Esophagus (tissue), 2 donors: ENCODE measurements at places on chromosomes 5 and 9. TPM values are rescaled to one million over a fixed set of nuclear protein-coding genes. Genes with fewer than 3 reads are reported as not detected.

Gene LCN9
- not detected for polyA plus RNA-seq

Gene C9orf50
- polyA plus RNA-seq = not detected

Gene TNFAIP8
- polyA plus RNA-seq = 16.1 TPM

Gene C5orf58
- not detected for polyA plus RNA-seq

Gene SH2D3C
- 2.8 TPM for polyA plus RNA-seq

Gene CAMK4
- polyA plus RNA-seq = 0.53 TPM

Gene IL5
- polyA plus RNA-seq = not detected

Gene CRHBP
- polyA plus RNA-seq = 0.19 TPM

Gene PCDHGA11
- polyA plus RNA-seq = 0.75 TPM

Gene ECM2
- 0.41 TPM for polyA plus RNA-seq

Gene SMIM32
- not detected for polyA plus RNA-seq

Gene GZMA
- polyA plus RNA-seq = 2.5 TPM

Gene NPDC1
- 44.3 TPM for polyA plus RNA-seq

Gene SPINK1
- polyA plus RNA-seq = 5.3 TPM

Gene CAVIN4
- polyA plus RNA-seq = 0.07 TPM

Gene DMRT3
- 0.20 TPM for polyA plus RNA-seq

Gene MACIR
- 3.0 TPM for polyA plus RNA-seq

Gene ELOVL7
- polyA plus RNA-seq = 2.2 TPM

Gene TRPM3
- under 0.01 TPM for polyA plus RNA-seq

Gene CCDC152
- polyA plus RNA-seq = 0.49 TPM

Gene SH3TC2
- 5.1 TPM for polyA plus RNA-seq

Gene C1QTNF3
- polyA plus RNA-seq = 1.2 TPM

Gene NR5A1
- polyA plus RNA-seq = 0.02 TPM

Gene BAAT
- 0.01 TPM for polyA plus RNA-seq

Gene MLANA
- polyA plus RNA-seq = not detected

Gene GBA2
- polyA plus RNA-seq = 26.7 TPM

Gene CXCL14
- 199 TPM for polyA plus RNA-seq

Gene TMC1
- 10.3 TPM for polyA plus RNA-seq

Gene PCDHA9
- 0.02 TPM for polyA plus RNA-seq

Gene AGXT2
- not detected for polyA plus RNA-seq

Gene COL5A1
- polyA plus RNA-seq = 7.6 TPM

Gene IFNA21
- polyA plus RNA-seq = not detected

Gene SLC34A3
- 1.3 TPM for polyA plus RNA-seq

Gene C9orf78
- 39.5 TPM for polyA plus RNA-seq

Gene SLC25A2
- polyA plus RNA-seq = 0.05 TPM

Gene ADGRD2
- polyA plus RNA-seq = not detected

Gene C6
- 0.09 TPM for polyA plus RNA-seq

Gene SYNPO
- 4.3 TPM for polyA plus RNA-seq

Gene CDC20B
- not detected for polyA plus RNA-seq

Gene ASS1
- polyA plus RNA-seq = 79.5 TPM

Gene PCSK5
- 4.2 TPM for polyA plus RNA-seq

Gene HMCN2
- 4.8 TPM for polyA plus RNA-seq

Gene FBP1
- 5.7 TPM for polyA plus RNA-seq

Gene YTHDC2
- 8.9 TPM for polyA plus RNA-seq

Gene CMBL
- 2.8 TPM for polyA plus RNA-seq

Gene ACER2
- 0.39 TPM for polyA plus RNA-seq

Gene MACROH2A1
- polyA plus RNA-seq = 233 TPM

Gene CCDC192
- not detected for polyA plus RNA-seq

Gene SPOCK1
- 0.88 TPM for polyA plus RNA-seq

Gene CARTPT
- 0.28 TPM for polyA plus RNA-seq

Gene OMD
- polyA plus RNA-seq = 1.1 TPM

Gene MSX2
- 0.55 TPM for polyA plus RNA-seq

Gene DND1
- 0.76 TPM for polyA plus RNA-seq
